ENCODE measurements at places on chromosomes 3 and 15.

GRCh38 chr15:39710681-39711080 is 72.0 kb downstream of the FSIP1 start:
- no peak for DNase-seq

- no peak for DNase-seq
Measured at GRCh38 chr3:48180531-48181253, 7.5 kb downstream of the CDC25A start.

GRCh38 chr3:132380920-132381319 is 36.4 kb upstream of the DNAJC13 start:
- DNase-seq, result no peak

GRCh38 chr15:58705105-58705504 is 44.4 kb downstream of the ADAM10 start:
- DNase-seq, result no peak

DNA sequence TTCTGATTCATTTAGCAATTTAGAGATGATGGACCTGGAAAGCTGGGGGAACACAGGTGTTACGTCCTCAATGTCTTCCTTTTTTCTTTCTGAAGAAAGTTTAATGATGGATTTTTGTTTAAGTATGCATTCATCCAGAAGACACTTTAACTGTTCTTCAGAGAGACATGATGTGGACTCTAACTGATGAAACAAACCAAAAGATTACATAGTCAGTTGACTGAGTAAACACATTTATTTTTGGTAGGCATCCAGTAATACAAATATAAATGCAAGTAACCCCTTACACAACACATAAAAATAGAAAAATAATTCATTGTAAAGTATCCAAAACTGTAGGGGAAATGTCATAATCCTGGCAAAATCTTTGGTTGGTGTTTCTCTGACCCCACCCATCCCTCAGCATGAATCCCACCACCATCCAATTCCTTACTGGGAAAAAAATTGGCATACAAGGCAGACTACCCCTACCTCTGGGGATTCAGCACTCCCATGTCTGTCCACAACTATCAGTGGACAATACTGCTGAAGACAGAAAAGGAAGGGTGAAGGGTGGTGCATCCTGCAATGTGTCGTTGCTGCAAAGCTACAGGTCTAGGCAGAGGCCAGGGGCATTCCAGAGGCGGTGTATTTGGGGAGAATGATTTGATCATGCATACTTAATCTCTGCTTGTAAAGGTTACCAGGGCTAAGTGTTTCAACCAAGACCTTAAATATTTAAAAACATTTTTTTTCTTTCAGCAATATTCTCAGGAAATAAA is 37.4 kb downstream of the THBS1 start:
- DNase-seq, result no peak

DNA sequence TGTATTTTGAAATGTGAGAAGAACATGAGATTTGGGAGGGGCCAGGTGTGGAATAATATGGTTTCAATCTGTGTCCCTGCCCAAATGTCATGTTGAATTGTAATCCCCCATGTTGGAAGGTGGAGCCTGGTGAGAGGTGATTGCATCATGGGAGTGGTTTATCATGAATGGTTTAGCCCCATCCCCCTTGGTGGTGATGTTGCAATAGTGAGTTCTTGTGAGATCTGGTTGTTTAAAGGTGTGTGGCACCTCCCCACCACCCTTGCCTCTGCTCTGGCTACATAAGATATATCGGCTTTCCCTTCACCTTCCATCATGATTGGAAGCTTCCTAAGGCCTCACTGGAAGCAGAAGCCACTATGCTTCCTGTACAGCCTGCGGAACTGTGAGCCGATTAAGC is 23.9 kb upstream of the TMEM108 start:
- no peak for DNase-seq

GRCh38 chr3:62238431-62238830 is 134.9 kb downstream of the FEZF2 start:
- no peak for DNase-seq

GRCh38 chr3:132972333-132972732 is 65.9 kb upstream of the TMEM108 start:
- no peak for DNase-seq

DNA sequence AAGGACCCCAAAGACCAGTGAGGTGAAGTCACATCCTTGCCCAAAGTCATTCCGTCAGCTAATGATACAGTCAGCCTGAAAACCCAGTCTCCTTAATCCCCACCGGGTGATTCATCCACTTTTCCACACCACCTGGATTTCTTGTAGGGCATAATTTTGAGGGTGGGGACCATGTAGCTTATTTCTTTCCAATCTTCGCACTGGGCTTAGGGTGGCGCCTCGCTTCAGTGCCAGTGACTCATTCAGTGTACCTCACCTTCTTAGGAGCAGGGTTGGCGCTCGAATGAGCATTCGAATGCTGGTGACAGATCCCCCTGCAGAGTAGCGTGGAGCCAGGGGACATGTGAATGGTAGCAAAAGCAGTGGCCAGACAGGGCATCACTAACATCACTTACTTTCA is 24.0 kb downstream of the BMF start:
- DNase-seq, result no peak

DNA sequence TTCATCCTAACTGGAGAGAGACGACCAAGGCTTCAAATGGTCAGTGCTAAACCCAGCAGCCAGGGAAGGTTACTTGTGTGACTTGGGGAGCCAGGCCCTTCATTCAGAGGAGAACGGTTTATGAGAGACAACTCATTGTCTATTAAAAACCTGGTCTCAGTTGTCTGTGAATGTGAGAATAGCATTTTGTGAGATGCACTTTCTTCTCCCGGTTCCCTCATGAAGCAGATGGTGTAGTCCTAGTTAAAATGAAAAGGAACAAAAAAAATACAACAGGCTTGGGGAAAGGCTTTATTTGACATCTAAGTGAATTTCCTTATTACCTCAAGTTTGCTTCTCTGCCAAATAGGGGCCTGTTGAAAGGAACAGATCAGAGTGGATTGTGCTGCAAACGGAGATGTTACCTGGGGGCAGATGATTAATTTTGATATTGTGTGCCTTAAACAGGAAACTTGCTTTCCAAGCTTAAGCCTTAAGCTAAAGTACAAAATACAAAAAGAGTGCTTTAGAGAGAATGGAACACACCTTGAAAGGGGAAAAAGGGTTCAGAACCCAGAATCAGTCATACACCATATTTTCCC is 202.7 kb upstream of the BHLHE40 start:
- no peak for DNase-seq

DNA sequence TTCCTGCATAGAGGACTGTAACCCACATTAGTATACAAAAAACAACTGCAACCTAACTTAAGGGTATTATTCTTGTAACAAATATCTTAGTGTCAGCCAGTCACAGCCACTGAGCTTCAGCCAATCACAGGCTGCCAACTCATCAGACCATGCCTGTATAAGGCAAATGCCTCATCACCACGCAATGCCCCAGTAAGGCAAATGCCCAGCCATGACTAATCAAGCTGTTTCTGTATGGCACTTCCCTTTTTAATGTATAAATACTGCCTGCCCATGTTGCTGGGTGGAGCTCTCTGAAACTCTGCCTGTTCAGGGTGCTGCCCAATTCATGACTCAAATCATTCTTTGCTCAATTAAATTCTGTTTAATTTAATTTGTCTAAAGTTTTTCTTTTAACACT is 18.4 kb upstream of the GABRA5 start:
- DNase-seq, result no peak

GRCh38 chr15:72135719-72136118 is 17.5 kb downstream of the SENP8 start:
- no peak for DNase-seq

GRCh38 chr3:56838448-56838847 is 36.7 kb upstream of the ARHGEF3 start:
- DNase-seq, result no peak

- no peak for DNase-seq
Measured at GRCh38 chr15:78850941-78851755, 21.5 kb upstream of the MORF4L1 start.

DNA sequence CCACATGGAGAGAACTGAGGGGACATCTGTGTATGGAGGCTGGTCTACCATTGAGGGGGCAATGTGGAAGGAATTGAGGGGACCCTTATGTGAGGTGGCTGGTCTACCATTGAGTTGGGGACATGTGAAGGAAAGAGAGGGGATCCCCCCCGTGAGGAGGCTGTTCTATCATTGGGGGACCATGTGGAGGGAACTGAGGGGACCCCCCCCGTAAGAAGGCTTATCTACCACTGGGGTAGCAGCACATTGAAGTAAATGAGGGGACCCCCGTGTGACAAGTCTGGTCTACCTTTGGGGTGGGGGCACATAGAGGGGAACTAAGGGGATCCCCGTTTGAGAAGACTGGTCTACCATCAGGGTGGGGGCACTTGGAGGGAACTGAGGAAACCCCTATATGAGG is 158.0 kb downstream of the FBLN2 start:
- DNase-seq, result peak; percentile 2

DNA sequence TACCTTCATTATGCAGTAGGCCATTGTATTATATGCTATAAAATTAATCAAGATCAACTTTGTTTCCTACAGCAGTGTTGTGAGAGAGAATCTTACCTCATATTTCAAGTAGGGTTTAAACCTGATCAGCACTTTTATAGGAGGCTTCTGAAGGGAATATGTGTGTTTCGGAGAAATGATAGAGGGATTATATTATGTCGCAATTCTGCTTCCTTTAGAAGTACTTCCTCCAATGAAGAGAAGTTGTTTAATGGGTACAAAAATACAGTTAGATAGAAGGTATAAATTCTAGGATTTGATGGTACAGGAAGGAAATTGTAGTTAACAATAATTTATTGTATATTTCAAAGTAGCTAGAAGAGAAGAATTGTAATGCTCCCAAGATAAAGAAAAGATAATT is 54.9 kb downstream of the NSUN3 start:
- DNase-seq, result no peak

DNA sequence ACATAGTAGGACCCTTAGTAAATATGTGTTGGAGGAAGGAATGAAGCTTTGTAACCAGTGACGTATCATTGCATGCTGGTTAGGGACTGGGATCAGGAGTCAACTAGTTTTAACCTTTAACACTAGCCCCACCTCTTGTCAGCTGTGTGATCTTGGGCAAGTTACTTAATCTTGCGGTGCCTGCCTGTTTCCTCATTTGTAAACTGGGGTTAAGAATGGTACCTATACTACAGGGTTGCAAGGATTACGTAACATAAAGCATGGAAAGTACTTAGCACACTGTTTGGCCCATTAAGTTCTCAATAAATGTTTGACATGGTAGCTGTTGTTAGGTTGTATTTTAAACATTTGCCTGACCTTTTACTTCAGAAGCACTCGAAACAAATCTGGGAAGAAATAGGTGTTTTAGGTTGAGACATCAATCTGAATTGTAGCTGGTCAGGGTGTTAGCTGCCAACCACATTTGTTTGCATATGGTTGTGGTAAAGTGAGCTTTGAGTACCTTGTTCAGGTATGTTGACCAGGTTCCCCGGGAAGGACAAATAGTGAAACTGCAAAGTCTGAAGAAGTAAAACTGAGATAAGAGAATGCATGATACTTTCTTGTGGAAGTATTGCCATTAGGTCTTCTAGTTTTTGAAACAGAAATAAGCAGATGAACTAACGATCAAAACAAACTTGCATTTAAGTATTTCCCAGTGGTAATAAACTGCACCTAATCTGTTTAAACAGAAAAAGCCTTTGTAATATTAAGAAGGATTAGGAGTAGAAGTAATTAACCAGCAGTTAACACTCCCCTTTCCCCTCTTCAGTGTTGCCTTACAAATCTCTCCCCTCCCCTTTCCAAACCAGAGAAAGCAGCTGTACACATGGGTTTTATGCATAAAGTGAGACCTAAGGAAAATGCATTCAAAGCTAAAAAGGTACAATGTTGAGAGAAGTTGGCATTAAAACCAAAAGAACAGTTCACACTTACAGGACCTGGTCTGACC is 25.8 kb upstream of the SCAANT1 start:
- DNase-seq, result no peak

- no peak for DNase-seq
Measured at GRCh38 chr3:27528791-27529190, 44.6 kb upstream of the SLC4A7 start.

GRCh38 chr15:50944672-50945071 is 36.2 kb downstream of the AP4E1 start:
- DNase-seq, result no peak

DNA sequence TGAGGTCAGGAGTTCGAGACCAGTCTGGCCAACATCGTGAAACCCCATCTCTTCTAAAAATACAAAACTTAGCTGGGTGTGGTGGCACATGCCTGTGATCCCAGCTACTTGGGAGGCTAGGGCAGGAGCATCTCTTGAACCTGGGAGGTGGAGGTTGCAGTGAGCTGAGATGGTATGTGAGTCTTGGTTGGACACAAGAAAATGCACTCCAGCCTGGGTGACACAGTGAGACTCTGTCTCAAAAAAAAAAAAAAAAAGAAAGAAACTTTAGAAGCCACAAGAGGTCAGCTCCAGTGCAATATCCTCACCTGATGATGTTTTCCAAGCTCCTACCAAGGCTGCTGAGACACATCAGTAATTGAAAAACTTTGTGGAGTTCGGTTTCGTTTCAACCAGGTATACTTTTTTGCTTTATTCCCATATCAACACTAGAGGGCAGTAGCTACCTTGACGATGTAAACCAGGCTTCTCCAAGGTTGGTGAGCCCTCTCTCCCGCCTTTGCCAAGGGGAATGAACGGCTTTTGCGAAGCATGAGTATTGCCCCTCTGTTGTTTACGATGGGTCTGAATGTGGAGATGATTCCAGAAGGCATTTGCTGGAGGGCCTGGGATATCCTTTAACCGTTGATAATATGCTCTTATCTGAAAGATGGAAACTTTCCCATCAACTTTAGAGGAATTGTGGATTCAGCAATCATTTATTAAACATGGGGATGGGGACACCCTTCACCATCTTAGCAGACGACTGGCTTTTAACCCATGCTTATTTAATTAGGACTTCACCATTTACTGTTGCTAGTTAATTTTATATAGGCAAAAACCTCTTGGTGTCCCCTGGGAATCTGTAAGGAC is 202.8 kb downstream of the SV2B start:
- DNase-seq, result no peak

DNA sequence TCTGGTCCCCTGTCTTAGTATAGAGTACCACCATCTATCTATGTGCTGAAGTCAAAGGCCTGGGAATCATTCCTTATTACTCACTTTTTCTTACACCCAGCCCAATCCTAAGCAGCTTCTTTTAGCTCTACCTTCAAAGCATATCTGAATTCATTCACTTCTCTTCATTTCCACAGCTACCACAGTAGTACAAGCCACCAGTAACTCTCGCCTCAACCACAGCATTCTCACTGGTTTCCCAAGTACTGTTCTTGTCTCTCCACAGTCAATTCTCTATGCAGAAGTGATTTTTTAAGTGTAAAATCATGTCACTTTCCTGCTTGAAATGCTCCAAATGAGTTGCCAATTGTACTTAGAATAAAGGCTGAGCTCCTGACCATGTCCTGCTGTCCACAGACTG is 401.7 kb downstream of the OXSM start:
- DNase-seq, result no peak

GRCh38 chr3:160929595-160929994 is 173.6 kb downstream of the PPM1L start:
- no peak for DNase-seq

All from Peyer's patch (tissue), 4 donors.